Neural progenitor cell (in vitro differentiated cells): ENCODE measurements at places on chromosomes 5 and 9. TPM values are rescaled to one million over a fixed set of nuclear protein-coding genes. Genes with fewer than 3 reads are reported as not detected.

GRCh38 chr5:157574456-157575380, 857 bp downstream of the ADAM19 start:
- DNase-seq = peak; percentile 72

Gene RAI14
- total RNA-seq = 47.9 and 54.6 TPM in 2 replicates

DNA sequence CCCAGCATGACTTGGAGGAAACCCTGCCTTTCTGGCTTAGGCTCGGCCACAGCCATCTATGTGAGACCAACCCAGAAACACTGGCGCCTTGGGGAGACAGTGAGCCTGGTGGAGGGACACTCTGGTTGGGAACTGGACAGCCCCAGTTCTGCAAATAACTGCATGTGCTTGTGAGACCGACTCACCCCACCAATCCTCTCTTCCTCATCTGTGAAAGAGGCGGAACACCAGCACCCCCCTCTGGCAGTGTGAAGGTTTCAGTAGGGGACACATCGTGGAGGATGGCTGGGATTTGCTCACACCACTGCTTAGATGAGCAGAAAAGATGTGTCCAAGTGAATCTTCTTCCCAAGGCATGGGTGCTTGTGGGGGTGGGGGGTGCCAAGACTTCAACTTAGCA, 43.4 kb upstream of the N4BP3 start:
- peak; percentile 63 for DNase-seq

Gene GDNF
- total RNA-seq = 0.09 TPM in 1 of 2 replicates, not detected in the other

GRCh38 chr5:161720460-161720859, 34.9 kb downstream of the GABRA6 start:
- DNase-seq = no peak

DNA sequence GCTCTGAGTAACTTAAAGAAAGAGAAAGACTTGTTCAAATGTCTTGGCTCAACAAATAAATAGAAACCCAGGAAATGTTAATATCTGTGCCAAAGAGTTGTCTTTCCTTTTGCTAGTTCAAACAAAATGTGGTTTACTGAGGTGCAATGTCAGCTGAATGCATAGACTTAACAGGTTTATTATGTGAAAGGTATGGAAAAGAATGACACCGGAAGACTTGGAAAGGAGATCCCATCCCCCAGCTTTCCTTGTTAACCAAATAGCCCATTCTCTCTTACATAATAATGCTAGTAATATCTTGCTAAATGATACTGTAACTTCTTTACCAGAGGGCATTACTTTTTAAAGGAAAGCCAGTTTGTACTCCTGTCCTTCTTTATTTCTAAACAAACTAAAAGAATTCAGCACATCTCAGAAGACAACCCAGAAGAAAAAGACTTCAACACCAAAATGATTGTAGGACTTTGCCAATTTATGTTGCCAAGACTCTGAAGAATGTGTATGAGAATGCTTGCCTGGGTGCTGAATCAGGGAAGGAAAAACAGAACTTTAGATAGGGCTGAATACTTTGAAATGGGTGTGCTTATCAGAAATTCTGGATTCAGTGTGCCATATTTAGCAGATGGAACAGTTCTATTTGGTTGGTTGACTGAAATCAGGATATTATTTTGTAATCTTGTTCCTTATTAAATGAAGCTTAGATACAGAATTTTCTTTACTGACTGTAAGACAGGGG, 344.1 kb downstream of the TMEM38B start:
- DNase-seq = no peak

DNA sequence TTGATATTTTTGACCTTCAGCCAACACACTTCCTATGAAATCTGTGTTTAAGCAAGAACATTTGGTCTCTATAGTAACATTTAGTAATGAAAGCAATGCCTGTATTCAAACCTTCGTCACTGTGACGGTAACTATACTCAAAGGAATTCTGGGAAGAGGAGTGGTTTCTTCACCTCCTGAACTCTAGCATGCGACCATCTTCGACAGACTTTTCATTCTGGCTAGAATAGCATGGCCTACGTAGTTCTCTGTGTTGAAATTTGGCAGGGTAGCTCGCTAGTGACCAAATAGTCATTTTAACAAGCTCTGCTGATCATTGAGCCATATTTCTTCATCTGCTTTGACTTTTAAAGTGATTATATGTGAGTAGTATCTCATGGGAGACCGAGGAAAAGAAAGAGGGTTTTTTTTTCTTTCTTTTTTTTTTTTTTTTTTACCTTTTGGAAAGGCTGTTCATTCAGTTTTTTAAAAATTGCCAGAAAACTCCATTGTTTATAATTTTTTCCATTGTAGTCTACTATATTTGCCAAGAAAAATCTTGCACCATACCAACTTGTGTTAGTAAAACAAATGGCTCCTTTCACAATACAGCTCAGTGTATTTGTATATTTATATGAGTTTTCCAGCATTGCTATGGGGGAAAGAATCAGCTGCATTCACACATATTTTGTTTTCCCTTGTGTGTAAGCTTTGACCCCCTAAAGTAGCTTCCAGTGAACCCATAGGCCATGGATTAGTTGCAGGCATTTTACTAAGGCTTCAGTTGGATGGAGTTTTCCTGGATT, 166.8 kb downstream of the NNT start:
- DNase-seq = no peak

- DNase-seq = no peak
These were observed 31.3 kb upstream of the SEC16A start for GRCh38 chr9:136514022-136514714.

DNA sequence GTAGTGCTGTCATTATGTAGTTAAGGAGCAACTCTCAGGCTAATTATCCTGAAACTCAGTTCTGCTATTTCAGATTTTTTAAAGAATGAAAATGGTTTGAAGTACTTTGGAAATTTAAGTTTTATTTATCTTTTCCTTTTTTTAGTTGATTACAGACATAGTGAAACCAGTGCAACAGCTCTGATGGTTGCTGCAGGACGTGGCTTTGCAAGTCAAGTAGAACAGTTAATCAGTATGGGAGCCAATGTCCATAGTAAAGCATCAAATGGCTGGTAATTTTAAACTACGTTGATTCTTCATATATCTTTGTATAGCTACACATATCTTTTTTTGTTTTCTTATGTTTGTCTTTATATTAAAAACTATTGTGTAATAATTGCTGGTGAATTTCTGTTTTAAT, 34.9 kb downstream of the YTHDC2 start:
- no peak for DNase-seq

- no peak for DNase-seq
These were observed 170.4 kb downstream of the EFNA5 start for GRCh38 chr5:107500347-107500746.

- no peak for DNase-seq
These were observed 116.6 kb upstream of the STARD4 start for GRCh38 chr5:111628901-111629300.

- no peak for DNase-seq
These were observed 37.8 kb downstream of the GABRP start for GRCh38 chr5:170821257-170821800.

Gene OR1L4
- total RNA-seq = not detected in 2 replicates

DNA sequence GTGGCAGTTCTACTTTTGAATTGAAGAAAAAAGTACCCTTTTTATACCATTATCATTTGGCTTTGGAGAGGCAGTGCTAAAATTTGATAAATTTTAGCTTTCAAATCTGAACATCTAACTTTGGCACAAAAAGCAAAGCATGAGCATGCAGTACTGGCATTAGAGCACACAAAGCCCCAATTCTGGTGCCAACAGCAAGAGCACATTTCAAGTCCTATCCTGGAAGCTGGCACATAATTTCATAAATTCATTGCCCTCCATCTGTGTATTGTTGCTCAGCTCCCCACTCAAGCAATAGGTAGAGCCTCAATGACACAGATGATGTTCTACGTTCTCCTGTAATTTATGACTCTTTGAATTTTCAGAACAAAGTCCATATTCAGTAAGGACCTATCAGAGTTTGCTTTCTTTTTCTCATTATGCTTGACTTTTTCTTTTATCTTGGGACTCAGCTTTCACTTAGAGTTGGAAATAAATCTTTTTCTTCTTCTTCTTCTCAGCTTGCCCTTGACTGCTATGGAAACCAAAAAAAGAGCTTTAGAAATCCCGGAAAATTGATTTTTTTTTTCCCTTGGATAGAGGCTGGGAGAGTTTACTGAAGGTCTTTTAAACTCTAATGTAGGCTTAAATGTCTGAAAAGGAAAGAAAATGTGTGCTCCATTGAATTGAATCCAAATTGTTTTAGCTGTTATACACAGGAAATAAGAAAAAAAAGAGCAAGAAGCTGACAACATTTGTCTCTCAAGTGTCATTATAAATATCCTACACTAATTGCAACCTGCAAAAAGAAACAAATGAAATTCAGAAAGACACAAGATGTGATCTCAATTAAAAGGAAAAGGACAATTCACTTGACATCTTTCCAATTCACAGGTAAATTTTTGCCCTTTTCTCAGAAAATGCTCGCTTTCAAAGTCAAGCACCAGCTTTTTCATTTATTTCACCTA, 380.8 kb upstream of the CDH18 start:
- no peak for DNase-seq

DNA sequence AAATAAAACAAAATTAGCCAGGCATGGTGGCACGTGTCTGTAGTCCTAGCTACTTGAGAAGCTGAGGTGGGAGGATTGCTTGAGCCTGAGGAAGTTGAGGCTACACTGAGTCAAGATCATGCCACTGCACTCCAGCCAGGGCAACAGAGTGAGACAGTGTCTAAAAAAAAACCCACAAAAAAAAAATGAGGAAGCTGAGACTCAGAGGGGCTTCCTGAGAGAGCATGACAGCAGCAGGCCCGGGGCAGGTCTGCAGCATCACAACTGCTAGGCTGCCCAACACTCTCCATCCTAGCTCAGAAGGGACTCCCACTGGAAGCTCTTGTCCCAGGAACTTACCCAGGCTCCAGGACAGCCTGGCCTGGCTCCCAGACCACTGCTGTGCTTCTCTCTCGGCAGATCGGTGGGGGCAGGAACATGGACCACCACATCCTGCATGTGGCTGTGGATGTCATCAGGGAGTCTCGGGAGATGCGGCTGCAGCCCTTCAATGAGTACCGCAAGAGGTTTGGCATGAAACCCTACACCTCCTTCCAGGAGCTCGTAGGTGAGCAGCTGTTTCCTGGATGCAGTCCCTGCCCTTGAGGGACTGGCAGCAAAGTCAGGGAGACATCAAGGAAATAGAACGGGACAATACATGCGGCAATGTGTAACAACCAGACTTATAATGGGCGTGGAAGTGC, 19.1 kb downstream of the PTGS1 start:
- no peak for DNase-seq

Gene BTNL9
- 0.24 and 0.56 TPM in 2 replicates for total RNA-seq

- peak; percentile 73 for DNase-seq
These were observed 93.2 kb downstream of the ZFAND5 start for GRCh38 chr9:72271613-72272478.

DNA sequence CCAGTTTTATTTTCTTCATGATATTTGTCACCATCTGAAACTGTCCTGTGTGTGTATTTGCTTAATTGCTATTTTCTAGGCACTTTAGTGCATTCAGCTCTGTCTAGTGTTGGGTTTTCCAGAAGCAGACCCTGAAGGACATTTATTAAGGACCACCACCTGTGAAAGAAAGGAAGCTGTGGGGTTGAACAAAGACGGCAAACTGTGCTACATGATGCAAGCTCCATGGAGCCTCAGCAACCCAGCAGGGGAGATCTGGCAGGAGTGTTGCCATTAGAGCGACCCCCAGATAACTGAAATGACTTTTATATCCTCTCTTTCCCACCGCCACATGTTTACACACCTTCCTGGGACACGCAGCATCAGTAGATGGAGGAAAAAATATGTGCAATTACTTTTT, 125.5 kb downstream of the GABRB2 start:
- DNase-seq = peak; percentile 5

DNA sequence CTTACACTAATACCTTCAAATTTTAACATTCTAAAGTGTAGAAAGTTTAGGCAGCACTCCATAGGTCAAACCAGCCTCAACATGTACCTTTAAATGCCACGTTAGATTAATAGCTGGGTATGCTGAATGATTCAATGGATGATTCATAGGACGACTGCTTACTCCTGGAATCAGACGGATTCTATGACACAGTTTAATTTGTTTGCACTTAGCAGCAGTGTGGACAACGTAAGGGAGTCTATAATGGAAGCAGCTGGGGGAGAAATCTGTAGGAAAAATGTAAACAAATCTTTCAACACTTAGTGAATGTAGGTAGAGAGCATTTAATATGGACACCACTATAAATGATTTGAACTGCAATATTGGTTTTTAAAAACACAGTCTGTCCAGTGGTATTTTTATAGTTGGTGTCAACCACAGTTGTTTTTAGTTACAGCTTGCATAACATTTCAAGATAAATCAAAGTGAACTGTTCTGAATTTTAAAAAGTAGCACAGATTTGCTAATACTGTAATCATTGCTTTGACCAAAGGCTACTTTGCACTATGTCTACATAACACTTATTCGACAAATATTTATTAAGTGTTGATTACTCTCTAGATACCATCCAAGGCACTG, 701.5 kb upstream of the MEF2C start:
- no peak for DNase-seq

DNA sequence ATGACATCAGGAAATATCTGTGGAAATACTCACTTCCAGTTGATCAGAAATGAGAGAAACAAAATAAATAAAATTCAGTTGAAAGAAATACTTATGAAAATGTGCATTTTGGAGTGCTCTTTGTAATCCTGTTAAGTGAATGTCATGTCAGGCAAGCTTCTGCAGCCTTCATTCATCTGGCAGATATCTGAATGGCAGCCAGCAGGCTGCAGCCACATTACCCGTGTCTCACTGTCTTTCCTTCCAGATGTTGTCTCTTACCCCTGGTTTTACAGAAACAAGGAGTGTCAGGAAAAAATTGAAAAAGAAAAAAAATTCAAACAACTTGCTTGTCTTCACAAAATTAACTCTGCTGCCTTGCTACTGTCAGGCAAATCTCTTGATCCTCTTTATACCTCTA, 445.0 kb upstream of the RIOK2 start:
- DNase-seq = peak; percentile 3

DNA sequence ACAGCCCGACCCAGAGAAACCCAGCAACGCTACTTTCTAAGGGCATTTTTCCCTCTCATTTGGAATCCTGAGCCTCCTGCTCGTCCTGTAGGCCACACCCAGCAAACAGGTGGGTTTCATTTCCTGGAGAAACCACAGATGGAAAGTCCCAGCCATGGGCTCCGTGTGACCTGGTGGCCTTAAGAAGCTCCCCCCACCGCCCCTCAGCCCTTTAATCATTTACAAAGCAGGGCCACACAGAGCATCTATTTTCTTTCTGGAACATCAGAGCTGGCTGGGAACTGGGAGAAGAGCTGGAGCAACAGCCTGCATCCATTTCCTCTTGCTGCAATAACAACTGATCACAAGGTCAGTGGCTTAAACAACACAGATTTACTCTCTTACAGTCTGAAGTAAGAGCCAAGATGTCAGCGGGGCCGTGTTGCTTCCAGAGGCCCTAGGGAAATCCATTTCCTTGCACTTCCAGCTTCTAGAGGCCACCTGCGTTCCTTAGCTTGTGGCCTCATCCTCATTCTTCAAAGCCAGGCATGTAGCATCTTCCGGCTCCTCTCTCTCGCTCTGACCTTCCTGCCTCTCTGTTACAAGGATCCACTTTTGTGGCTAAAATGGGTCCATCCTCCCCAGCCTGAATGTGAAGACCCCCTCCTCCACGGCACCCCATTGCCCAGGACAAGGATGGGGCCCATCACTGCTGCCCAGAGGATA, 40.5 kb downstream of the C9orf50 start:
- no peak for DNase-seq

- no peak for DNase-seq
These were observed 409.7 kb downstream of the ADGRV1 start for GRCh38 chr5:90968319-90968718.
